ENCODE measurements at places on chromosomes 7 and 10.

DNA sequence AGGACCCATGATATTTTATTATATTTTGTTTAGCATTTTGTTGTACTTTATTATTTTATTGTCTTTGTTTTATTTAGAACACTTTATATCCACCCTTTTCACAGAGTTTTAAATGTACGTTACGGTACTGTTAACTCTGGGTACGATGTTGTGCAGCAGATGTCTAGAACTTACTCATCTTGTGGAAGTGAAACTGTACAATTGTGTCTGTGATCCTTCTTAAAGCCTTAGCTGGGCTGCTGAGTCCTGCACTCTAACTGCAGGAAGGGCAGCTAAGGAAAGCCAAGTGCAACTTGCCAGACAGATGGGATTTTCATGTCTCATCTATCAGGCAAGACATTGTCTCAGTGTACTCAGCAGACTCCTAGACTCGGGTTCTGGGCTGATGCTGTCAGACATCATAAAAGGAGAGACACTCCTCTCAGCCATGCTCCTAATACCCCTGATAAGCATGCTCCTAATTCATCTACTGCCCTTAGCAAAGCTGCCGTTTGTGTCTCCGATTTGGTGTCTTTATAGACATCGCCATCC, 14.6 kb upstream of the INSYN2A start:
- DNase-seq = no peak

DNA sequence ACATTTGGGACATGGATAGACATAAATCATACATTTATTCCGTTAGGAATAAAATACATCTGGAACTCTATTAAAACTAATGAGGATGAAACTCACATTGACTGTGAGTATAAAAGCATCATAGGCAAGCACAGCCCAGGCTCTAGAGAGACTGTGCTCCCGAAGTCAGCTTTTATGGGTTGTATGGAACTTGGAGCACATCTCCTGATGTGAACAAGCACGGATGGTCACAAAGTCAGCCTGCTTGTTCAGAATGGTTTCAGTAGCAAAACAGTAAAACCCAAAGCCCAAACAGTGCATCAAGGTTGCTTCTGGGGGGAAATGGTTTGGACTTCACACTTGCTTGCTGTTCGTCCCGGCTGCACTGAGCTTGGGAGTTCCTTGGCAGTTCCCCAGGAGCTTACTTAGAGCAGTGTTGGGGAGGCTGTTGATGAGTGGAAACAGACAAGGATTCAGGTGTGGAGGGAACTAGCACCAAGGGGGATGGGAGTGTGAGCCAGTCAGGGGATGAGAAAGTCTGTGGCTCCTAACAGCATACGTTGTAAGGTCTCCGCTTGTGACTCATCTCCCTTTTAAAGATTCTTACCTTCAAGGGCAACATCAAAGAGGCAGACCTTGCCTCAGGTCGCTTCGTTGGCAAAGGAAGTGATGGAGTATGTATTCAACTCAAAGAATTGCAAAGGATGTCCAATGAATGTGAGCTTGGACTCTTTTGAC, 19.7 kb upstream of the ITGA8 start:
- DNase-seq = no peak

- no peak for DNase-seq
Measured at GRCh38 chr7:25311346-25311745, 83.1 kb upstream of the NPVF start.

DNA sequence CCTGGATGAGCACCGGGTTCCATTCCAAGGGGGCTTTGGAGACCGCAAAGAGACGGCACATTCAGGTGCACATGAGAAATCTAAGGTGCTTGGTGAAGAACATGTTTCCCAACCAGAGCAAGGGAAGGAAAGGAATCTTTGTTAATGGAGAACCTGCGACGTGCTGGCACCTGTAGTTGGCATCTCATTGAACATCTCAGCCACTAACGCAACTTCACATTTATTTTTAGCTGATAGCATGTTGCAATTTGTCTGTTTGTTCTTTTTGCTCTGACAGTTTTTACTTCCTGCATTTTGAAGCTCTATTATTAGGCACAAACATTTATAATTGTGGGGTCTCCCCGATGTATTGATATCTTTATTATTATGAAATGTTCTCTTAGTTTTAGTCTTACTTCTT, 316.7 kb downstream of the TCERG1L start:
- DNase-seq = no peak

DNA sequence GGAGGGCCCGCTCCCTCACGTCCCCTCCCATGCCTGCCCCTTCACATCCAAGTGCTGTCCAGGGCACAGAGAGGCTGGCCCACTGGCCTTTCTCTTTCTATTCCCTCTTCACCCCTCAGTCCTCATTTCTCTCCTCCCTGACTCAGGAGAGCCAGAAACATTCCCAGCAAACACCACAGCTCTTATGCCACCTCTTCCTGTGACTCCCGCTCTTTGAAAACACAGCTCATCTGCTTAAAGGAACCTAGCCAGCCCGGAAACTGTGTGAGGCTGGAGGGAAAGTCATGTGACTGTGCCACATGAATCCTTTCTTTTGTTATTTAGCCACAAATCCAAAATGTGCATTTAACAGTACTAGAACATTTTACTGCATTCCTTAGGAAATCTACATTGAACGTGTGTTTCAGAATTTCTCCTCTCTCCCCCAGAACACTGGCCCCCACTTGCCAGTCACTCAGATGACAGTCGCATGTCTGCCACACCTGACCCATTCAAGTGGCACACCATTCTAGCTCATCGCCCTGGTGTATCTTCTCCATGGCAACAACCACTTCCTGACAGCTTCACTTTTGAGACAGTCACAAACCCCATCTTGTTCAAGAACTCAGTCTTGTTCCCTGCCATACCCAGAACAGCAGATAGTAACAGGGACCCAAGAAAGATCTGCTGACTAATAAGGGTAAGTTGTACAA, 42.8 kb downstream of the GRB10 start:
- peak; percentile 91 for DNase-seq

GRCh38 chr7:50446542-50446960, 3.6 kb downstream of the FIGNL1 start:
- DNase-seq = no peak

DNA sequence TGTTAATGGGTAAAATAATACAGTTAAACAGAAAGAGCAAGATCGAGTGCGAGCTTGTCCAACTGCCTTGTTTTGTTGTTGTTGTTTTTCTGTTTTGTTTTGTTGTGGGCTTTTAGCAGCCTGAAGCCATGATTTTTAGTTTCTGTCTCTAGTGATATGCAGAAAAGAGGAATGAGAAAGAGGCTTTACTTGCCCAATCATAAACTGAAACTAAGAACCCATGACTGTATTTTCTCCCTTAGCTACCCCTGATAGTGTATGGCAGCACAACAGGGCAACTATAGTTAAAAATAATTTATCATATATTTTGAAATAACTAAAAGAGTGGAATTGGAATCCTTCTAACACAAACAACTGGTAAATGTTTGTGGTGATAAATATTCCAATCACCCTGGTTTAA, 493.9 kb downstream of the GLRX3 start:
- DNase-seq = no peak

Measured in Jurkat, Clone E6-1 (cell line).